ENCODE measurements at places on chromosomes 2 and 18. TPM values are rescaled to one million over a fixed set of nuclear protein-coding genes. Genes with fewer than 3 reads are reported as not detected.

DNA sequence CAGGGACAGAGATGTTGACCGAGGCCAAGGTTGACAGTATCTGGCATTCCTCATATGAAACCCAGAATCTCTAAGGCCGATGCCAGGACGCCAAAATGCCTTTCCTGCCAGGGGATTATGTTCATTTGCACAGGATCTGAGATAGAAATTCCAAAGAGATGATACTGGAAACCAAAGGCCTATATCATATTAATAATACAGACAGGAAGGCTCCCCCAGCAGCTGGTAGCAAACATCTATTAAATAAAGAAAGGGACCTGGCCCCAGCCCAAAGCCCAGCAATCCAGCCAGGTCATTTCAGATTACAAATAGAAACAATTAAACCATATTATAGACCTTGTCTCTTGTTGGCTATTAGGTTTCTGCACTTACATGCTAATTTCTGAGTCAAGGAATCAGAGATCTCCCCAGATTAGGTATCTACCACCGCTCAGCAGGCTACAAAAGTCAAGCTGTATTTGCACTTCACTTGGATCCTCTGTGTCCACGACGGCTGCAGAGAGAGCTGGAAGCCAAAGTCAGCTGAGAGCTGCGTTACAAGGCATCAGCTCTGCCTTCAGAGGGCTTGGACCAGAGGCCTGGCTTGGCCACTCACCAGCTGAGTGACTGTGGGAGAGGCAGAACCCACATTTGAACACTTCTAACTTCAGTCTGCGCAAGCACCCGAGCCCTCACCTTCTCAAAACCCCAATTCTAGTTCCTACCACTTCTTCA, 269.3 kb upstream of the SIX2 start:
- no peak overlapping the region for H3K4me3 ChIP-seq
- H3K27me3 ChIP-seq, result peaks cover 1% of the 10 kb centered on the region
- H3K36me3 ChIP-seq, result no peaks in the 10 kb centered on the region
- no peak for DNase-seq

DNA sequence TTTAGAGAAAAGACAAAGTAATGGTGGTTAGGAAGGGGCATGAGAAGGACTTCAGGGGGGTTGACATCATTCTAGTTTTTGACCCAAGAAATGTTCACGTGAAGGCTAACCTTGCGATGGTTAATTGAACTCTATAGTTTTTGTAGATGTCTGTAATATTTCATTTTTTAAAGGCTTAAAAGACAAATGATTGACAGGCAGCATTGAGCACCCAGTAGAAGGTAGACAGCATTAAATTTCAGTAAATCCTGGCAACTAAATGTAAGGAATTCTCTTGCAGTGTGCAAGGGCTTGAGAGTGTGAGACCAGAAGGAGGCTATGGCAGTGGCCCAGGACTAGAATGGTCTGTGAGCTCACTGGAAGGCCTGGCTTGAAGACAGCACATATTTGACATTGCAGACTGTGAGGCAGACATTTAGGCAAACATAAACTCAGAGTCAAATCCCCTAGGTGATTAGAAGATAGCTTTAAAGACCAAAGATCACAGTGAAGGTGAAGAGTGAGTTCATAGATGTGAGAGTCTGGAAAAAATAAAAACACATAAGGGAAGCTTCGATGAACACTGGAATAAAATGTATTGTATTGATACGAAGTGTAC, 100.1 kb upstream of the MAP4K4 start:
- H3K36me3 ChIP-seq, result no peaks in the 10 kb centered on the region
- H3K27me3 ChIP-seq, result no peaks in the 10 kb centered on the region
- peaks cover 10% of the 10 kb centered on the region for H3K4me1 ChIP-seq
- H3K4me3 ChIP-seq, result no peak overlapping the region

DNA sequence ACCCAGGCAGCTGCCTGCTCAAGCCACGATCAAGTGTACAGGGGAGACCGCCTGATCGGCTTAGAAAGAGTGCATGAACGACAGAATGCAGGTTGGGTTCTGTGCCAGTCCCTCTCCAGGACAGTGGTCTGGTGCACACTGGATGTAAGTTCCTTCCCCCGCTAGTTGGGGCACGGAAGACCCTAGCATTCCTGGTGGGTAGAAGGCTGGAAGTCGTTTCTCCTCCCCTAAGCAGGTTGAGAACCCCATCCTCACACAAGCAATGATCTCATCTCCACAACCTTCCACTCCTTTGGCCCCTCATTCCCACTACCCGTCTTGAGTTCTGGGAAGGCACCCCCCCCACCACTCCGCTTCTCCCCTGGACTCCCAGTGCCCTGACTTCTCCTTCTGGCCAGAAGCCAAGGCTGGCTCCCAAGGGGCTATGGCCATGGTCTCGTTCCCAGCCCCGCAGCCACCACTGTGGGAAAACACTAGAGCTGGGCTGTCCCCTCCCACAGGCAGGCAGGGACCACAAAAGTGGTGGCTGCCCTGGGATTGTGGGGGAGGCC, 1.4 kb upstream of the ANKRD39 start:
- no peaks in the 10 kb centered on the region for H3K27me3 ChIP-seq
- H3K4me3 ChIP-seq, result peak overlapping the region; percentile 48
- peaks cover 19% of the 10 kb centered on the region for H3K36me3 ChIP-seq
- H3K27ac ChIP-seq, result no peak overlapping the region
- peaks cover 42% of the 10 kb centered on the region for H3K4me1 ChIP-seq

DNA sequence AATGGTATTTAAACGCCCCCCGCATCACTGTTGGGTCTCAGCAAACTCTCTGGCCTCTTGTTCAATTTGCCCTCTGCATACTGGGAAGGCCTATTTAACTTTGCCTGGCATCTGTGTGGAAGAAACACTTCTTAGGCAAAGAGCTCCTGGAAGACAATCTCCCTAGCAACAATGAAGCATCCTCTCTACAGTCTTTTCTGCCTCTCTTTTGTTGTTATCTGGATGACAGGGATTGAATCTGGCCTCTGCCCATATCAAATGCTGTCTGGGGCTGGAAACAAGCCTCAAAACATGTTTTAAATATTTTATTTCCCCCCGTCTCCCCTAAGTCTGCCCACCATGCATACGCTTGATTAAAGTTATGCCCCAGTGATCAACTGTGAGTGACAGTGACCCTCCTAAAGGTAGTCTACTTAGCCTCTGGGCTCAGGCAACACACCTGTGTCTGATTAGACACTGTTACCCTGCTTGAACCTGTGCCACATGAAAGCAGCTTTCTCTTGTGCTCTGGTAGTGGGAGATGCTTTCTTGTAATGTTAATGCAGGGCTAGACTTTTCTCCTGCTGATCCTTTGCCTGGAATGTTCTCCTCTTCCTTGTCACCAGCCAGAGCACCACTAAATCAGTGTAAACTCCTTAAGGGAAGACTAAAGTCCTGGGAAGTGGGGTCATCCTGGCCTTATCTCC, 34.9 kb downstream of the CDC42EP3 start:
- H3K4me3 ChIP-seq, result no peak overlapping the region
- H3K27ac ChIP-seq, result peak overlapping the region; percentile 94
- H3K36me3 ChIP-seq, result peaks cover 12% of the 10 kb centered on the region
- DNase-seq, result no peak

DNA sequence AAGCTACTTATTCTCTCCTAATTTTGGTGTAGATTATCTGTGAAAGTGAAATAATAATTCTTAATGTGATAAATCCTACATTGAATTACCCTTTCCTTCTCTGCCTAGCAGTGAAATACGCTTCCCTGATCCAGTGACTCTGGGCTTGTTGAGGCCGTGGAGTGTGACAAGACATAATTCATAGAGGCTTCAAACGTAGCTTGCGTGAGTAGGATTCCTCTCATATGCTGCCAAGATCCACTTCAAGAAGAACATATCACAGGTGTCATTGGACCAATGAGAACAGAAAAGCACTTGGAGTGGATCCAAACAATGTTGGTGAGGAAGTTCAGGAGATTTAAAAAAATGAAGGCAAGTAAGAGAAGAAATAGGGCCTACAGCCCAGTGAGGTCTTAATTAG, 221.3 kb upstream of the TMEFF2 start:
- H3K27me3 ChIP-seq, result no peaks in the 10 kb centered on the region
- no peak overlapping the region for H3K4me3 ChIP-seq
- no peak for DNase-seq
- H3K4me1 ChIP-seq, result no peaks in the 10 kb centered on the region

DNA sequence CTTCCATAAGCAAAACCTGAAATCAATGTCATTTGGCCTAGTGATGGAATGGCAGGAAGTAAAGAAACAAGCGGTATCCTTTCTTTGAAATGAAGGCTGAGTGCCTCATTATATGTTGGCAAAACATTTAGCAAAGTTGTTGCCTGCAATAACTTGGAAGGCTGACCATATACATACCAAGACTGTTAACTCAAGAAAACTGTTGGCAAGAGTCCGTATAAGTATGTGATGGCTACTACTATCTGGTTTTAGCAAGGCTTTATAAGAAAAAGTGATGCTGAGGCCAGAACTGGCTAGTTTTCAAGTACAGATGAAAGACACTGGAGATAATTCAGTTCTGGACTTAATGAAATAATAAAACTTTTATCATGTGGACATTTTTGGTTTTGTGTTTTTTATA, 356.2 kb downstream of the ZNF521 start:
- H3K4me1 ChIP-seq, result no peaks in the 10 kb centered on the region
- H3K4me3 ChIP-seq, result no peak overlapping the region
- H3K27ac ChIP-seq, result no peak overlapping the region
- DNase-seq, result no peak
- no peaks in the 10 kb centered on the region for H3K27me3 ChIP-seq
- no peaks in the 10 kb centered on the region for H3K36me3 ChIP-seq

DNA sequence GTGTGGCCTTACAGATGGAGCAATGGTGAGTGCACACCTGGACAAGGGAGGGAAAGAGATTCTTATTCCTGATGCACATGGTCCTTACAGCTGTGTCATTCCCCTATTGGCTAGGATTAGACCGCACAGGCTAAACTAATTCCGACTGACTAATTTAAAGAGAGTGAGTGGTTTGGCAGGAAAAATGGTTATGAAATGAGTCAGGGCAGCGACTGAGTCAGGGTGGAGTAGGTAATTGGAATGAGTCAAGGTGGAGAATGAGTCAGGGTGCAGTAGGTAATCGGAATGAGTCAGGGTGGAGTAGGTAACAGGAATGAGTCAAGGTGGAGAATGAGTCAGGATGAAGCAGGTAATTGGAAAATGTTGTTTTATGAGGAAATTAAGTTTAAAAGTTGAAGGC, 1353.7 kb upstream of the LRRTM1 start:
- no peak overlapping the region for H3K4me3 ChIP-seq
- H3K27ac ChIP-seq, result no peak overlapping the region
- no peaks in the 10 kb centered on the region for H3K36me3 ChIP-seq
- no peaks in the 10 kb centered on the region for H3K27me3 ChIP-seq
- no peaks in the 10 kb centered on the region for H3K4me1 ChIP-seq

DNA sequence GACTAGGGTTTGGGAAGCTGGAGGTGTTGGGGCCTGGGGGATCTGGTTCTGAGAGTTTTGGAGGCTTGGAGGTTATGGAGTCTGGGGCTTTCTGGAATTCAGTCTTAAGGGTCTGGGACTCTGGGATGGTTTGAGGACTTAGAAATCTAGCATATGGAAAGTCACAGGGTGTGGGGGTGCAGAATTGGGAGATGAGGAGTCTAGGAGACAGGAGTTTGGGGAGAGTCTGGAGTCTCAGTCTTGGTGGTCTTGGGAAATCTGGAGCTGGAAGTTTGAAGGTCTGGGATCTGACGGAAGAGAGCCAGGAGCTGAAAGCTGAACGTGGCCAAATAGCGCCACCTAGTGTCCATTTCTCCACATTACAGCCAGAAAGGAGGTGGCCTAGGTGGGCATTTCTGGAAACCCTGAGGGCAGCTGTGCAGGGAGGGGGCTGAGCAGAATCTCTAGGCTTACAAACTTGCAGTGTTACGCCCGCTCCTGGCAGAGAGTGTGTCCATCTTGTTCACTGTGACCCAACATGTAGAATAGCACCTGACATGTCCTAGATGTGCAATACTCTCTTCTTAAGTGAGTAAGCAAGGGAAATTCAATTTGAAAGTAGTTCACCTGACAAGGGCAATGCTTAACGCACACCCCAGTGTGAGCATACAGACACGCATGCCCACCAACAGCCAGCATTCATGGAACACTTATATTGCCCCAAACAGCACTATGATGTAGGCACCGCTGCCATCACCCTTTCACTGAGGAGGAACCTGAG, 204.8 kb downstream of the TFCP2L1 start:
- DNase-seq, result peak; percentile 52
- no peak overlapping the region for H3K27ac ChIP-seq
- H3K4me1 ChIP-seq, result no peaks in the 10 kb centered on the region
- no peaks in the 10 kb centered on the region for H3K36me3 ChIP-seq

GRCh38 chr2:176172007-176172894, 15.1 kb downstream of the HOXD3 start:
- H3K27ac ChIP-seq, result no peak overlapping the region
- H3K36me3 ChIP-seq, result peaks cover 7% of the 10 kb centered on the region
- peaks cover 22% of the 10 kb centered on the region for H3K4me1 ChIP-seq

- no peak for DNase-seq
- no peak overlapping the region for H3K4me3 ChIP-seq
- no peak overlapping the region for H3K27ac ChIP-seq
- H3K36me3 ChIP-seq, result no peaks in the 10 kb centered on the region
- no peaks in the 10 kb centered on the region for H3K4me1 ChIP-seq
Measured at GRCh38 chr2:199144546-199144945, 313.2 kb downstream of the SATB2 start.

- no peak overlapping the region for H3K4me3 ChIP-seq
- H3K27ac ChIP-seq, result no peak overlapping the region
- no peaks in the 10 kb centered on the region for H3K4me1 ChIP-seq
- H3K36me3 ChIP-seq, result no peaks in the 10 kb centered on the region
- H3K27me3 ChIP-seq, result no peaks in the 10 kb centered on the region
- DNase-seq, result no peak
Measured at GRCh38 chr2:70673041-70673647, 94.9 kb downstream of the ADD2 start.

- DNase-seq, result no peak
- peak overlapping the region; percentile 88 for H3K27ac ChIP-seq
- H3K4me3 ChIP-seq, result peak overlapping the region; percentile 82
- no peaks in the 10 kb centered on the region for H3K36me3 ChIP-seq
Measured at GRCh38 chr2:190409616-190410015, 1.5 kb downstream of the MFSD6 start.

DNA sequence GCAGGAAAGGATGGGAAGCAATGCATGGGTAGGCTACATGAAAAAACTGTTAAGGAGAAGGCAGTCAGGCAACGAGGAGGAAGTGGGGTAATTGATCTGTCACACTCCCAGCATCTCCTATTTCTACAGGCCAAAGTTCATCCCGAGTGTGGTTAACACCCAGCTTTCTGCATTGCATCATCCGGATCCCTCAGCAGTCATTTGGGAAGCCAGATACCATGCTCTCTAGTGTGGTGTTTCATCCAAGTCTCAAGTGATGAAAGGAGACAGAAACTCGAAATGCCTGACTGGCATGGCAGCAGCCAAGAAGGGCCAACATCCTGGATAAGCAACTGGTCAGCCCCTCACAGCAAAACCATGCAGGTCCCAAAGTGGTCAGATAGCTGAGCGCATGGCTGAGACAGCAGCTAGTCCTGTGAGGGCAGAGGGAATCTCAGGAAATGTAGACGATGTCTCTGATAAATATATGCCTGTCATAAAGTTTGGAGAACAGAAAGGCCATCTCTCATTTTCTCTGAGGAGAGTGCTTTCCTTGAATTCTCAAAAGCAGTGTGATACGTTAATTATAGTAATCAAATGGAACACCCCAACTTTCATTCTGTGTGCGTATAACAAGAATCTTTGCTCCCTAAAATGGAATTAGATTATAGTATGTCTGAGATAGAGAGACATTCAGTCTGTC, 24.8 kb upstream of the HNRNPA3 start:
- no peaks in the 10 kb centered on the region for H3K27me3 ChIP-seq
- no peak overlapping the region for H3K4me3 ChIP-seq
- H3K27ac ChIP-seq, result no peak overlapping the region
- no peak for DNase-seq
- no peaks in the 10 kb centered on the region for H3K4me1 ChIP-seq
- no peaks in the 10 kb centered on the region for H3K36me3 ChIP-seq

VWC2L gene
- total RNA-seq, result not detected

SKOR2 gene
- total RNA-seq, result not detected

ERFE gene
- total RNA-seq, result not detected

RIT2 gene
- total RNA-seq, result not detected

REEP1 gene
- 0.15 TPM for total RNA-seq

FAM237A gene
- total RNA-seq, result not detected

NGEF gene
- total RNA-seq, result 5.4 TPM

CROCC2 gene
- not detected for total RNA-seq

Measured in activated CD4-positive, alpha-beta memory T cell treated with anti-CD3 and anti-CD28 coated beads for 36 hours (primary cell).